SIG-M5 (cell line): ENCODE measurements at places on chromosomes 12 and 14.
A peak's percentile ranks its signal among the peaks of the same experiment; 100 is the strongest.

DNA sequence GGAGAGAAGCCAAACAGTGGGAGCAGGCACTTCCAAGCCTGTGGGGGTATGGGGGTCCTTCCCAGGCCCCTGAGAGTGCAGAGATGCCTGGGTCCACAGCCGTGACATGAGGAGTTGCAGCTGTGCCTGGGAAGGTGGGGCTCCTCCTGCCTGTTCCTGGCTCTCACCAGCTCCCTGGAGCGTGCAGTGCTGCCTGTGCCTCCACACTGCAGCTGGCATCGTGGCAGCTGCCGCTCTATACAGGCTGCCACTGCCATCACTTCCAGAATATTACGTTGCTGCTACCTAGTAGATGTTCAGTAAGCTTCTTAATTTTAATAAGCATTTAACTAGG is 223.7 kb downstream of the KCNC2 start:
- DNase-seq = no peak

GRCh38 chr14:93954900-93955849 is 21.2 kb downstream of the ASB2 start:
- peak; percentile 84 for DNase-seq

GRCh38 chr14:99471731-99472130 is 8.9 kb downstream of the SETD3 start:
- DNase-seq = no peak

DNA sequence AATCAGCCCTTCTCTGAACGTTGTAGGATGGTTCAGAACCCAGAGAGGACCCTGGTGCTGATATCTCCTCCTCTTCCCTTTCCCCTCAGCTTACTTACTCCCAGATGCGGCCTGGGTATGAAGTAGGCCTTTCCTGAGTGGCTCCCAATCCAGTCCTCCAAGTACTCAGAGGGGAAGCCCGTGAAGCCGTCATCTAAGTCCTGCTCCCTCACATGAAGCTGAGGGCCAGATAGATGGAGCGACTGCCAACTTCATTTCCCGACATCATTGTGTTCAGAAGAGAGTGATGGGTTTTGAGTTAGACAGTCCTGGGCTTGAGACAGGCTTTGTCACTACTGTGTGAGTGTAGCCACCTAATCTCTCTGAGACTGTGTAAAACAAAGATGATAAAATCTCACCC is 2.7 kb downstream of the APOLD1 start:
- no peak for DNase-seq

DNA sequence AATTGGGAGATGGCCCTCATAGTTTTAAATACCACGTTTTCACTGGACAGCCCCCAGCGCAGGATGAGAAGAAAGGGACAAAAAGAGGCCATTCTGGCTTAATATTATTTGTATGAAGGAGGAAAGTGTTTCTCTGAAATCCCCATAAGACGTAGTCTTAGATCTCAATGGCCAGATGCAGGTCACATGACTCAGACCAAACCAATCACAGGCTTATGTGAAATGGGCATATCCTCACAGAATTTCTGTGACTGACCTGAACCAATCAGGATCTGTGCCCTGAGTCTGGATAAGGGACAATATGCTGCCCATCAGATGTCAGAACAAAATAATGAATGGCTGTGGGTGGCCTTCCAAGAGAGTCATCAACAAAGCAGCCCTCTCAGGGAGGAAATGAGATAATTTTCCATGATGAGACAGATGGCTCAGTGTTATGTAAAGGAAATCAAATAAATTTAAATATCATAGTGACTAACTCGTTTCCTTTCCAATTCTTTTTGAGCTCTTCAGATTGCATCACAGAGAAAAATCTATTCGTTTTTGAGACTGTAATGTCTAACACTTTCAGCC is 1009.5 kb upstream of the TMEM132C start:
- no peak for DNase-seq

- peak; percentile 16 for DNase-seq
Observed at GRCh38 chr14:76929927-76930326, 98.6 kb downstream of the IRF2BPL start.

- no peak for DNase-seq
Observed at GRCh38 chr12:105355752-105356151, 25.3 kb downstream of the C12orf75 start.
